ENCODE measurements at places on chromosomes 12 and 14.

GRCh38 chr12:29921307-29921706 lies 137.6 kb upstream of the TMTC1 start:
- DNase-seq = no peak

- DNase-seq = no peak
These were observed 36.6 kb downstream of the SLC16A7 start for GRCh38 chr12:59632408-59632807.

DNA sequence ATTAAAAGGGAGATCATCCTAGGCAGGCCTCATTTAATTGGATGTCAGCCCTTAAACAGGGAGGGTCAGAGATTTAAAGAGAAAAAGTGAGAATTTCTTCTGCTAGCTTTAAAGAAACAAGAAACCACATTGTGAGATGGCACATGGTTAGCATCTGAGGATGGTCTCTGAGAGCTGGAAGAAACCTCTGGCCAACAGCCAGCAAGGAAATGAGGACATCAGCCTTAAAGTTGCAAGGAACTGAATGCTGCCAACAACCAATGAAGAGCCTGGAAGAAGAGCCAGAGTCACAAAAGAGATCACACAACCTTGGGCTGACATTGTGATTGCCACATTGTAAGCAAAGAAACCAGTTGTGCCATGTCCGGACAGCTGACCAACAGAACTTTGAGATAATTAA lies 17.5 kb upstream of the FAR2 start:
- no peak for DNase-seq

DNA sequence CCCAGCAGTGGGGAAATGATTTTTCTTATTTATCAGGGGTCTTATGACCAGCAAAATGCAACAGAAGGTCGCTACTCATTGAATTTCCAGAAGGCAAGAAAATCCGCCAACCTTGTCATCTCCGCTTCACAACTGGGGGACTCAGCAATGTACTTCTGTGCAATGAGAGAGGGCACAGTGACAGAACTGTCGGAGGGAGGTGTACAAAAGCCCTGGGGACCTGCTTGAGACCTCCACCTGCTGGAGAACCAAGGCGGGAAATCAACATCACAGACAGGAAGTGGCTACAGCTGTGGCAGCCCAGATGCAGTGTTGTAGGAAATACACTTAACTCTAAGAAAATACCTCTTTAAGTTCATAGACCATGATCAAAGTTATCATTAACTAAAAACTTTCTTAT lies 250.9 kb upstream of the OR4E1 start:
- DNase-seq = no peak

GRCh38 chr12:1104088-1104800 lies 113.2 kb downstream of the ERC1 start:
- DNase-seq = no peak

- no peak for DNase-seq
These were observed 192.3 kb upstream of the FSCB start for GRCh38 chr14:44699391-44699790.

All from LNCaP clone FGC (cell line).